ENCODE measurements at places on chromosomes 1 and 21. TPM values are rescaled to one million over a fixed set of nuclear protein-coding genes. Genes with fewer than 3 reads are reported as not detected.

KRTAP12-2 gene
- not detected for total RNA-seq

OR6N1 gene
- not detected for total RNA-seq

MSH4 gene
- 0.10 TPM for total RNA-seq

ADAM30 gene
- total RNA-seq: not detected

FGGY gene
- 9.6 TPM for total RNA-seq

PLA2G2F gene
- not detected for total RNA-seq

REN gene
- total RNA-seq: 0.33 TPM

CTH gene
- 1.8 TPM for total RNA-seq

UBIAD1 gene
- 14.4 TPM for total RNA-seq

GBP7 gene
- not detected for total RNA-seq

THRAP3 gene
- 170 TPM for total RNA-seq

TADA1 gene
- 9.1 TPM for total RNA-seq

ZNF593 gene
- 26.8 TPM for total RNA-seq

AKNAD1 gene
- not detected for total RNA-seq

CCDC27 gene
- not detected for total RNA-seq

ZCCHC17 gene
- total RNA-seq: 28.7 TPM

DPYD gene
- 28.1 TPM for total RNA-seq

TEX38 gene
- total RNA-seq: not detected

SLC22A15 gene
- total RNA-seq: 0.10 TPM

CACNA1E gene
- total RNA-seq: under 0.01 TPM

SH3BGRL3 gene
- total RNA-seq: 33.7 TPM

SPRR5 gene
- total RNA-seq: not detected

PCBP3 gene
- total RNA-seq: not detected

INSRR gene
- not detected for total RNA-seq

PLA2G2D gene
- total RNA-seq: not detected

TBX19 gene
- total RNA-seq: 0.98 TPM

OR2T2 gene
- total RNA-seq: not detected

FAM163A gene
- not detected for total RNA-seq

TFAP2E gene
- total RNA-seq: 0.19 TPM

CDA gene
- 0.98 TPM for total RNA-seq

ZYG11A gene
- total RNA-seq: 1.4 TPM

ANKRD65 gene
- total RNA-seq: under 0.01 TPM

F13B gene
- total RNA-seq: not detected
